ENCODE measurements at places on chromosomes 12 and 14.

DNA sequence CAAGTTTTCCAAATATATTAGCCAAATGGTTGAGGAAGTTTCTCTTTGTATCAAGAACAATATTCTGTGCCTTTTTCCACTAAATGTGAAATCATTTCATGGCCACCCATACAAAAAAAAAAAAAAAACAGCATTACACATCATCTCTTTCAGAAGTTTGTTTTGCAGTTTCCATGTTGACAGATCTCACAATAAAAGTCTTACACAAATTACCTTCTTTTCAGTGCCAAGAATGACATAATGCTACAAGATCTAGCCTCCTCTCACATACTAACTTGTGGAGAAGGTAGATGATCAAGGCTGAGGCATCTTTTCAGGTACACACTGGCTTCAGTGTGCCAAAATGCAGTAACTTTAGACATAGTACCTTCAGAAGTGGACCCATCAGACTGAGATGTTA, 35.3 kb downstream of the PRKD1 start:
- DNase-seq: no peak

DNA sequence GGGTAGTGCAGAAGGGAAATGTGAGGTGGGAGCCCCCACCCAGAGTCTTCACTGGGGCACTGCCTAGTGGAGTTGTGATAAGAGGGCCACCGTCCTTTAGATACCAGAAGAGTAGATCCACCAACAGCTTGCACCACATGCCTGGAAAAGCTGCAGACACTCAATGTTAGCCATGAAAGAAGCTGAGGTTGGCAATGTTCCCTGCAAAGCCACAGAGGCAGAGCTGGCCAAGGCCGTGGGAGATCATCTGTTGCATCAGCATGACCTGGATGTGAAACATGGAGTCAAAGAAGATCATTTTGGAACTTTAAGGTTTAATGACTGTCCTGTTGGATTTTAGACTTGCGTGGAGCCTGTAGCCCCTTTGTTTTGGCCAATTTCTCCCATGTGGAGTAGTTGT, 468.4 kb upstream of the FOXG1 start:
- no peak for DNase-seq

- DNase-seq: no peak
Measured at GRCh38 chr12:32692358-32692757, 13.3 kb downstream of the DNM1L start.

DNA sequence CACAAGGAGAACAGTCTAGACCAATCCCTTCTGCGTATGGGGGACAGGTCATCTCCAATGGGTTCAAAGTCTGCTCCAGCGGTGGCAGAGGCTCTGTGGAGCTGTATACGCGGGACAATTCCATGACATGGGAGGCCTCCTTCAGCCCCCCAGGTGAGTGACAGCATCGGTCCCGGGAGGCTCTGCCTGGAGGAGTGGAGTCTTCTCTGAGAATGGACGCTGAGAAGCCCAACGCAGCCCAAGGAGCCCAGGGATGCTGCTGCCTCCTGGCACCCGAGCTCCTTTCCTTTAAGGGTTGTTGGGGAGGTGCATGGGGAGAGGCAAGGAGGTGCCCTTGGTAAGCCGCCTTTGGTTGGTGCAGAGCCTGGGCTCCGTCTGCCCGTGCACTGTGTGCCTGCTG, 28.2 kb downstream of the ADGRD1 start:
- DNase-seq: no peak

- DNase-seq: peak; percentile 25
Measured at GRCh38 chr14:67532998-67533753, at the start of gene PLEKHH1. Gene PLEKHH1 (plus strand): TSS chr14:67533290. CDS start chr14:67541868, 8,578 bp downstream.

DNA sequence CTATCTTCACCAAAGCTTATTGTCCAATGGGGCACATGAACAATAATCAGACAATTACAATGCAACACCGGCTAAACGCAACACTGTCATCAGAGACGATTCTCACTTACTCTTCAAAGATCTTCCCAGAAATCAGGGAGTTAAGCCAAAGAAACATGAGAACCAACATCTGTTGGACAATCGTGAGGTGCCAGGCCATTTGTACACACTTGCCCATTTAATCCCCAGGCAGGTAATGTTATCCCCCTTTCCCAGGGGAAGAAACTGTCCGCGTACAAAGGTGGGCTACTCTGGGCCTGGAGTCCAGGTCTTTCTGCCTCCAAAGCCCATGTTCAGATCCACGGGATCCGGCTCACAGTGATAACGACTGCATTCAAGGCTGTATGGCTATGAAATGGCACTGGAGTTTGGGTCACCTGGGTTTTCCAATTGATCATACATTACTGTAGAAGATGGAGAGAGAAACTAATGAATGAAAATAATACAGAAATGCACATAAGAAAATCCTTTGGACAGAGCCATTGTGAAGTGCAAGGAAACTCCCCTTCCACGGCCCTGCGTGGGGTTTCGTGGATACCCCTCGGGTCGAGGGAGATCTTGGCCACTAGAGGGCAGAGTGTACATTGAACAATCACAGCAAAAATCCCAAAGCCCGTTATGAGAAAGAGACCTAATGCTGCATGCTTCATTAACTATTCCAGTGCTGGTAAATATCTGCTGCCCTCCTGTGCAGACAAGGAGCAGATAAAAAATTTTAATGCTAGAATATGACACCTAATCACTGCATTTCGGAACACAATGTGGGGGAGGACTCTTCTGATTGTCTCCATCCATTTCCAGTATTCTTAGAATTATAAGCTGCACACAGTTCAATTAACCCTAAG, 111.4 kb downstream of the EGLN3 start:
- no peak for DNase-seq

- no peak for DNase-seq
Measured at GRCh38 chr14:103508521-103509329, 13.9 kb downstream of the CKB start.

DNA sequence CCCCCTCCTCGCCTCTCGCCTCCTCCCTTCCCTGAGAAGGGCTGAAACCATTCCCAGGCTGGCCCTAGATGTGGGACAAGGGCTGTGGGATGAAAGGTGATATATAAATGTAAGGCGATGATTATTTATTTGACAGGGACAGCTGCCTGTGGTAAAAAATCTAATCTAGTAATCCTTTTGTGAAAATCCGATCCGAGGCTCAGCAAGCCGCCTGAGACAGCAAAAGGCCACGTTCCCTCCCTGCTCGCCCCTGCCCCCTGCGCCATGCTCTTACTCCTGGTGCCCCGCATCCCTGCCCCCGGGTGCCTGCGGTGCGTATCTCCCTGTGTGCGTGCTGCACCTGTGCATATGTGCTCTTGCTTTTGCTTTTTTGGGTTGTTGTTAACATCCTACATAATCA, 65.2 kb downstream of the TSPAN9 start:
- no peak for DNase-seq

GRCh38 chr14:36652542-36653201, 9.0 kb upstream of the PAX9 start:
- DNase-seq: no peak

GRCh38 chr14:77377502-77377844, 294 bp downstream of the SAMD15 start:
- DNase-seq: no peak

GRCh38 chr12:33438851-33439586, 600 bp downstream of the SYT10 start:
- DNase-seq: no peak

GRCh38 chr12:26080911-26081310, 43.9 kb downstream of the BHLHE41 start:
- DNase-seq: no peak
